Naive thymus-derived CD4-positive, alpha-beta T cell (primary cell): ENCODE measurements at places on chromosomes 13 and 19. TPM values are rescaled to one million over a fixed set of nuclear protein-coding genes. Genes with fewer than 3 reads are reported as not detected.

DNA sequence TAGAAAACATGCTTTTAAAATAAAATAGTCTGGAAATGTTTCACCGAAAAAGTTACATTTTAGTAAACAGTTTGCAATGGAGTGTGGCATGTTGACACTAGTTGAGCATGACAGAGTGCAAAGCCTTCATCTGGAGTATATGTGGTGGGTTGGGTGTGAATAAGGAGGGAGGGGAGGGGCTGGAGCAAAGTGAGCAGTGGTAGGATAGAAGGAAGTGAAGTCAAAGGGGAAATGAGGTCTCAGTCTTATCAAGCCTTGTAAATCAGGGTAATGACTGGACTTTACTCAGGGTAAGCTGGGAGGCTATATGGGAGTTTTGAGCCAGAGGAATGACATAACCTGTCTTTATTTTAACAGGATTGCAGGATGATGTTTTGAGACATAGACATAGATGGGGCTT is 222.8 kb downstream of the PCDH20 start:
- H3K27ac ChIP-seq = no peak overlapping the region
- DNase-seq = no peak

CCL25 gene
- not detected for total RNA-seq

- DNase-seq = no peak
- H3K27ac ChIP-seq = no peak overlapping the region
- no peaks in the 10 kb centered on the region for H3K4me1 ChIP-seq
- no peaks in the 10 kb centered on the region for H3K36me3 ChIP-seq
Measured at GRCh38 chr13:95924389-95924994, 128.7 kb downstream of the UGGT2 start.

CCDC122 gene
- total RNA-seq = 1.4 TPM

CAPS gene
- total RNA-seq = 80.6 TPM

SELENOV gene
- not detected for total RNA-seq

EFNA2 gene
- not detected for total RNA-seq
